Activated CD8-positive, alpha-beta memory T cell treated with anti-CD3 and anti-CD28 coated beads for 1 hour (primary cell): ENCODE measurements at places on chromosomes 7 and 10.

GRCh38 chr7:16668978-16669377 lies 23.0 kb downstream of the BZW2 start:
- DNase-seq, result no peak

DNA sequence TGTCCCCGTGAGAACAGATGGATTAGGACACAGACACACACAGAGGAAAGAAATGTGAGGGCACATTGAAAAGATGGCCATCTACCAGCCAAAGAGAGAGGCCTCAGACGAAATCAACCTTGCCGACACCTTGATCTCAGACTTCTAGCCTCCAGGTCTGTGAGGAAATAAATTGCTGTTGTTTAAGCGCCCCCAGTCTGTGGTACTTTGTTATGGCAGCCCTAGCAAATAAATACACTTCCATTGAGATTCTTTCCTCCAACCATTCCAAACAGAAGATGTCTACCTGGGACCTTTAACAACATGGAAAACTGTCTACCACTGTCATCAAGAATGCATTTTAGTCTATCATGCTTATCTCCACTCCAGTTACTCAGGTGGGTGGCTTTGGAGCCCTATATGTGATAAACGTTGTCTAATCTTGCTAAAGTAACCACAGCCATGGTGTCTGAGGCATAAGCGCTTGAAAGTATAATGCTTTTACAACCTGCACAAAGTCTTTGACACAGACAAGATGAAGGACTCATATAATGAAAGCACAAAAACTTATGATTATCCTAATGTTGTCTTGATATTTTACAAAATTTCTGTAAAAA lies 244.3 kb downstream of the MTERF1 start:
- no peak for DNase-seq

DNA sequence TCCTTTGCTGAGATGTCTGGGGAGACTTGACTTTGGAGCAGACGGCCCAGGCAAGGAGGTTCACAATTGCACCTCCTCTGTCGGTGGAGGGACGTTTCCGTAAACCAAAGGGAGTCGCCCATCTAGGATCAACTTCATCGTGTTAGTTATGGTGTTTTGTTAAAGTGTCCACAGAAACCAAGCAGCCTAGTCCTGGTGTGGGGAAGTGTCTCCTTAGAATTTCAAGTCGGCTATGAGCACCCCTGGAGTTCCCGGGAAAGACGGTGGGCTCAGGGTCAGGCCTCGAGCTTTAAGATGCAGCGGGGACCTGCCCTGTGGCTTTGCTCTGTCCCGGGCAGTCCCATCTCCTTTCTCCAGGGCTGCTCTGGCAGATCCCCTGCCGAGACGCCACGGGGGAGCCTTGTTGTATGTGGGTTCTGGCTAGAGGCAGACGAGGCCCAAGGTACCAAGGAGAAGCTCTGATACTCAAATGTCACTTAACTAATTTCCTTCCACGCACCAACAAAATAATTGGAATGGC lies 319.2 kb downstream of the ADARB2 start:
- no peak for DNase-seq

DNA sequence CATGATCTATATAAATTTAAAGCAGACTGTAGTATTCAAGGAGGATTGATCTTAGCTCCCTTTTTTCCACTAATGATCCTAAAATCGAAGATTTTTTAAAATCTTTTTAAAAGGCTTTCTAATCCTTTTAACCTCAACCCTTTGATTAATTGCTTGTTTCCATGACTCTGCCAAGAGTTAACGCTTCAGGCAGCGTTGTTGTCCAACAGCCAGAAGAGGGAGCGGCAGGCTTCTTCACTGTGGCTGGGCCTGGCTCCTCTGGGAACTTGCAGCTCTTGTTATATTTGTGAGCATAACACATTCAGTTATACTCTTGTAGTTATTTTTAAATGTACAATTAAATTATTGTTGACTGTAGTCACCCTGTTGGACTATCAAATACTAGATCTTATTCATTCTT lies 26.3 kb downstream of the CRCP start:
- DNase-seq, result no peak

DNA sequence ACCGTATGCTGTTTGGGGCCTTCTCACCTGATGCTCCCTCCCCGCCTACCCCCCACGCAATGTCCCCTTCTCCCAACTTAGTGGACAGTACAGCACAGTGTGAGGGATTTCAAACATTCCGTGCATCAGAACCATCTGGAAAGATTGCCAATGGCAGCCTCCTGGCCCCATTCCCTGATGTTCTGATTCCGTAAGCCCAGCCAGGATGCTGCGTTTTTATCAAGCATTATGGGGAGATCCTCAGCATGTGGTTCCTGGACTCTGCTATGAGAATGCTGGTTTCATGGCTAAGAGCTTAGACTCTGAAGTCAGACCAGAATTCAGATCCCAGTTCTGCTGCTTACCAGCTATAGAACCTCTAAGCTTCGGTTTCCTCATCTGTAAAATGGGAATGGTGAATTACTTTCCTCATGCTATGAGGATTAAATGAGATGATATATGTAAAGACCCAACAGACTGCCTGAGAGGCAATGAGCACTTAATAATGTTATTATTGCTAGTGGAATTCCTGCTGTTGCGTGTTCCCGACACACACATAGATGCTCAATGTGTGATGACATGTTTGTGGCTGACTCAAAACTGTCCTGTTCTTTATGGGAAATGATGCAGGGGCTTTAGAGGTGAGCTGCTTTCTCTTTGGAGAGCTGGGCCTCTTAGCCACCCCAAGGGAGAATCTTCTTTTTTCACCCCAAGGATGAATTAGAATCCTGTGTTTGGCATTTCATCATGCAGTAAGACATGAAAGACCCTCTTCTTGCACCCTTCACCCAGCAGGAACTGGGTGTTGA lies 60.8 kb upstream of the SMNDC1 start:
- DNase-seq, result no peak

DNA sequence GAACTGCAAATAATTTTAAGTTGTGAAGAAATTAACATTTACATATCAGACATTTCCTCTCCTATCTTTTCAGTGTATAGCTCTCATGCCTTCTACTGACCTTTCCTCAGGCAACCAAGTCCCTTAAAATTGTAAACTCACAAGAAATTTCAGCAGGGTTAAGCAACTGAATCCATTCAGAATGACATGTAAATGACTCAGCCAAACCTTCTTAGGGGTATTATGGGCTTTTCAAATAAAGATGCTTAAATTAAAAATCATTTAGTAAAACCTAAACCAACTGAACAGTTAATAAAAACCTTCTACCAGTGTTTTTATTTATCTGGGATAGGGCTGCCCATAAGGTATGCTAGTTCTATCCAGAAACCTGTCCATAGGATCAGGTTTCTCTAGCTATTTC lies 20.7 kb downstream of the WAPL start:
- no peak for DNase-seq

DNA sequence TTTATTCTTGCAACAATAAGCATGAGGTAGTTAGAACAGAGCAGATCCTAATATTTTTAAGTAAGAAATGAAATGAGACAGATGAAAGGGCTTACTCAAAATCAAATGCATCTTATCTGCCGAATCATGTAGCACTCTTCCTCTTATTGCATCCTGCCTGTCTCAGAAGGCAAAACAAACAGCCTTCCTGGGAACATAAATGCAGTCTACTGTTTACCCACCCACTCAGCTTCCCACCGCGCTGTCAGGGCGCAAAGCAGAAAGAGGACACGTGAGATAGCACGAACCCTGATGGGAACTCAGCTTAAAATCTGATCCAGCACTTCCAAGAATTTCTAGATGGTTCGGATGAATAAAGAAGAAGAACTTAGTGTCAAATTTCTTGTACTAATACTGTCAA lies 114.4 kb upstream of the CDK1 start:
- no peak for DNase-seq
